ENCODE measurements at places on chromosomes 2 and 18.
A peak's percentile ranks its signal among the peaks of the same experiment; 100 is the strongest.

DNA sequence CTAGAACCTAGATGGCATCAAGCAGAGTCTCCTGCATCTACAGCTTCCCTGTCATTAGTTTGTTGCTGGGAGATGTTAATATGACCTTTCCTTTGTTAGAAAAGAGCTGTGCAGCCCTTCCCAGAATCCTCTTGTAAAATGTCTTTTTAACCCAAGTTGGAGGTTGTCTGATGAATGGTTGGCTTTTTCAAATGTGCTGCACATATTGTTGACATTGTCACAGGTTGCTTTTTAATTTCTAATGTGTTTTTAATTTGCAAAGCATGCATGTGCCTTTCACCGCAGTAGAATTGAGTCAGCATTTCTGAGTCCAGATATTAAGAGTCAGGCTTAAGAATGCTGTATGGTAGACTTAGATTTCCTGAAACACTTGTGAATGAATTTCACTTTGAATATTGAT, 120.8 kb downstream of the GREB1L start:
- no peak for DNase-seq

GRCh38 chr2:102368461-102369109, 13.0 kb downstream of the IL18R1 start:
- no peak for DNase-seq

- DNase-seq = no peak
Measured at GRCh38 chr2:161283926-161284325, 24.3 kb upstream of the PSMD14 start.

DNA sequence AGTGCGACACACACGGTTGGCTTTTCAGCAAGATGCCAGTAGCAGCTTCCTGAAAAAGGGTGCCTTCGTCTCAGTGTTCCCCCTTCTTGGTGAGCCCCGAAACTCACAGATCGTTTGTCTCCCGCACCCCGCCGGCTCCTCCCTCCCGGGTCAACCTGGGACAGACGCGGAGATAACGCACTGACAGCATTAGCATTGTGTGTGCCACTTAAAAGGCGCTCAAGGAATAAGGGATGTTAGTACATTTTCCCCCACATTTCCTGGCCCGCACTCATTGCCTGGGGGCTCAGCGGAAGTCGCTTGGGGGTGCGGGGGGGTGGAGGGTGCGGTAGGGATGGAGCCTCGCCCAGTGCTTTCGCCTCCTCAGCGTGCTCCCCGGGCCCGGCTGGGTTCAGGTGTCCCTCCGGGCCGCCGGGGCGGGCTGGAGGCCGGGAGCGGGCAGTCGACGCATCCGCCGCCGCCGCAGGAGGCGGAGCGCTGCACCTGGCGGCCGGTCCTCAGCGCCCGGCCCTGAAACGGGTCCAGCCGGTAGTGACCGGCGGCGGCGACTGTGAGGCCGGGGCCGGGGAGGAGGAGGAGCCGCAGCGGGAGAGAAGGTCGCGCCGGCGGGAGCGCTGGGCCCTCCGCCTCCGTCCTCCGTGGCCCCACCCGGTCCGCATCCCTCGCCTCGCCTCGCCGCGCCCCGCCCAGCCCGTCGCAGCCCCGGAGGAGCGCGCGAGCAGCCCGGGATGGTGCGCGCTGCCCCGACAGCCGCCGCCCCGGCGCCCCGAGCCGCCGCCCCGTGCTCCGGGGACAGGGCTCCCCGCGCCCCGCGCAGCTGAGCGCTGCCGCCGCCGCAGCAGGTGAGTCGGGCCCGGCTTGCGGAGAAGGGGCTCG, at the start of gene MFSD6:
TSS of gene MFSD6 (plus strand) at position 694 of the 876 bp plus-strand sequence. CDS start 27,675 bp downstream, outside the sequence.
- peak; percentile 34 for DNase-seq

GRCh38 chr18:5466256-5466655, 77.5 kb downstream of the EPB41L3 start:
- DNase-seq = no peak

DNA sequence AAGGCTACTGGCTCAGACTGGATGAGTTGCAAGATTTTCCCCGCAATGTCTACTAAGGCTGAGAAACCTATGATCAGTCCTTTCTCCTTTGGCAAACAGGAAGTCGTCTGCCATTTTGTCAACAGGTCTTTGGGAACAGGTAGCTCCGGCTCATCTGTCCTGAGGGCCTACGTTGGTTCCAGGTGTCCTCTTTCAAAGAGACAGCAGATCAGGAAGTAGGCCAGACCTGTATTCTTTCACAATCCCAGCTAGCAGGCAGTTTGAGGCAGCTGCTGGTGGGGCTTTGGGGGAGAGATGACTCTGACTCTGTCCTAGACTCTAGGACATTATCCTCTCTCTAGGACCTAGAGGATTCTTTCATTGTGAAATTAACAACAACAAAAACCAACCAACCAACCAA, 98.6 kb downstream of the ACTR2 start:
- DNase-seq = no peak

DNA sequence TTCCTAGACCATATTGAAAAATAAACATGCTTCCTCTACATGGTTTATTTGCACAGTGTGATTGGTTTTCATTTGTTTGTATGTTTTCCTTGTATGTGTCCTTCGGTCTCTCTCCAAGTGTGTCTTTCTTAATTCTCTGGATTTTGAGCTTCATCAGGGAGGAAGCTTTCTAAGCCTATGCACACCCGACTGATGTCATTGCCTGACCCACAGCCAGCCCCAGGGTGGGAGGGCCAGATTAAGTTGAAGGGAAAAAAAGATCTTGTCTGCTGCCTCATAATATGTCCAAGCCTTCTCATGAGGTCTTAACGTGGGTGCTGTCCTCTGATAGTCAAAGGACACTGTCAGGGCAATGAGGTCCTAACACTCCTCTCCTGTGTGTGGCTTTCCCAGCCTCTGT, 115.2 kb downstream of the MARCHF4 start:
- no peak for DNase-seq

DNA sequence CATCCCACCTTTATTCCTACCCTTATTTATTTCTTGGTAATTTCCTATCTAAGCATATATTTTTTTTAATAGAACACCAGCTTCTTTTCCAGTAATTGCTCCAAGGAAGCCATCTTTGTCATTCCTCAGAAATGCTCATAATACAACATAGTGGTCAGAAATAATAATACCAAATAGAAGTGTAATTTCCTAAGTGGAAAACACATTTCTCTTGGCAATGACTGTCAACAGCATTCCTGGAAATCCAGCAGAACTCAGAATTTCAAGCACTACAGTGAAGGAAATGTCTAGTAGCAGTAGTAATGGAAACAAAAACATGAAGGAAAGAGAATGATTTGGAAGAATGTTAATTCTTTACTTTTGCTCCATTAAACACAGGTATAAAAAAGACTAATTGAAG, 56.6 kb downstream of the GDF7 start:
- DNase-seq = no peak

- DNase-seq = no peak
Measured at GRCh38 chr2:43318791-43319190, 92.4 kb upstream of the ZFP36L2 start.

GRCh38 chr18:26656944-26657536, 108.7 kb upstream of the KCTD1 start:
- no peak for DNase-seq

DNA sequence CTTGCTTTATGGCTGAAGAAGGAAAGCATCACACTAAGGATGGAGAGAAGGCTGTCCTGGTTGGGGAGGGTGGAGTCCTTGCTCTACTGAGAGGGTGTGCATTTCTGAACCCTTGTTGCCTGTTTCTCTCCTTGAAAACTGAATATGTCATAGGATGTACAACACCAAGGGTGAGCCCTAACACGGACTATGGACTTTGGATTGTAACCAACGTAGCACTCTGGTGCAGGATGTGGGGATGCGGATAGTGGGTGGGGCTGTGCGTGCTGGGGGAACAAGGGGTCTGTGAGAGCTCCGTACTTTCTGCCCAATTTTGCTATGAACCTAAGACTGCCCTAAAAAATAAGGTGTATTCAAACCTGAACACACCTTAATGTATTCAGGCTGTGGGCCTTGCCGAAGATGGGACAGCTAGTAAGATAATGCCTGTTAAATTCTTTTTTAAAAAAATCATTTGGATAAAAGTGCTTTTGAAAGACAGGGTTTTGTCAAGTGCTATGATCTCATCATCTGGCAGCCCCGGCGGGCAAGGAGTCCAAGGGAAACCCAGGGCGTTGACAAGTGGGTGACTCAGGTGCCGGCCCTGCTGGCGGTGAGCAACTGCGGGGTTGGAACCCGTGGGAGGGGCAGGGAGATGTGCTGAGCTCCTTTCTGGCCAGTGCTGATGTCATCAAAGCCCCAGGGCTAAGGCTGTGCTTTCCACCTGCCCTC, 54.0 kb downstream of the GATA6 start:
- no peak for DNase-seq

DNA sequence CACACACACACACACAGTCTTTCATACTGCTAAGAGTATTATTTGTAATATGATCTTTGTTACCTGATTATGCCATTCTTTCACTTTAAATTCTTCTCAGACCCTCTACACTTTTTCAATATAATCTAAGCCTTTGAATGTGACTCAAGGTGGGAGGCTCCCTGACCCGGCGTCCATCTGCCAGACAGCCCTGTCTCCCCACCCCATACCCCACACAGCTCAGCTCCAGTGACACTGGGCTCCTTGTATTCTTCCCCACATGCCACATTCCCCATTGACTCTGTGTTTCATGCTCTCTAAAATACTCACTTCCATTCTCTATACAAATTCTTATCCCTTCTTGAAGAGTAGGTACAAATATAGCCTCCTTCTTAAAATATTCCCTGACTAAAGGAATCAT, 442.2 kb downstream of the TGIF1 start:
- DNase-seq = no peak
